ENCODE measurements at places on chromosomes 12 and 14.
A peak's percentile ranks its signal among the peaks of the same experiment; 100 is the strongest.

GRCh38 chr14:95069018-95069417 lies 88.3 kb downstream of the DICER1 start:
- no peak for DNase-seq

DNA sequence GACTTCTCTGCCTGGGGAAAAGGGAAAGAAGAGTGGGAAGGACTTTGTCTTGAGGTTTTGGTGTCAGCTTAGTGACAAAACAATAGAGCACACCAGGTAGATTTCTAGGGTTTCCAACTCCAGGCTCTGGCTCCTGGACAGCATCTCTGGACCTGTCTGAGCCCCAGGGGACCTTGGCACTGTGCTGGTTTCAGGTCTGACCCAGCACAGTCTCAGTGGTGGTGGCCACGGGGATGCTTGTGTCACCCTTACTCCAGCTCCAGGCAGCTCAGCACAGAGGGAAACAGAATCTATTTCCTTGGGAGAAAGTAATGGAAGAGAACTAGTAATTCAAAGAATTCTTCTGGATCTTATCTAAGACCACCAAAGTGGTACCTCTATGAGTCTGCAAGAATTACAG lies 11.1 kb upstream of the CKAP4 start:
- no peak for DNase-seq

DNA sequence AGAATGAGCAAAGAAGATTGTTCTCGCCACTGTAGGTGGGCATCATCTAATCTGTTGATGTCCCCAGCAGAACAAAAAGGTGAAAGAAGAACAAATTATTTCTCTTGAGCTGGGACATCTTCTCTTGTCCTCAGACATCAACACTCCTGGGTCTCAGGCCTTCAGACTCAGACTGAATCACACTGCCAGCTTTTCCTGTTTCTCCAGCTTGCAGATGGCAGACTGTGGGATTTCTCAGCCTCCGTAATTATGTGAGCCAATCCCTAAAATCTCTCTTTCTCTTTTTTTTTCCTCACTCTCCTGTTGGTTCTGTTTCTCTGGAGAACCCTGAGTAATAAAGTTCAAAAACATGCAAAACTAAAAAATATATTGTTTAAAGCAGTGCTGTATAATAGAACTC lies 3.7 kb upstream of the TMPRSS12 start:
- DNase-seq = no peak

- DNase-seq = no peak
Observed at GRCh38 chr12:70290116-70290515, 46.9 kb downstream of the CNOT2 start.

DNA sequence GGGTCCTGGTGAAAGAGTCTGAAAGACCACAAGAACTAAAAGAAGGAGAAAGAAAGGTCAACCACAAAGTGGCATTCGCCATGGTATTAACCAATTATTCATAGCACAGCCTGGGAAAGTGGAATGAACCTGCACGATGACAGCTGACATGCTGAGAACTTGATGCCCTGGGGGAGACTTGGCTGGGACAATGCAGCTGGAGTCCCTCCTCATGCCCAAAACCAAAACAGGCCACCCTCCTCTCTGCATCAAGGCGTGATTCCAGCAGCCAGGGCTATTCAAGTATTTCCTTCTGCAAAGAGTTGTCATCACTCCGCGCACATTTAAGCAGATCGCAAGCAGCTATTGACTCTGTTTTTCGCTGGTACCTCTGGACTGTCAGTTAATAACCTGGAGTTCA lies 167.1 kb upstream of the NOS1 start:
- no peak for DNase-seq

- no peak for DNase-seq
Observed at GRCh38 chr12:132259872-132260695, 69.3 kb downstream of the GALNT9 start.

DNA sequence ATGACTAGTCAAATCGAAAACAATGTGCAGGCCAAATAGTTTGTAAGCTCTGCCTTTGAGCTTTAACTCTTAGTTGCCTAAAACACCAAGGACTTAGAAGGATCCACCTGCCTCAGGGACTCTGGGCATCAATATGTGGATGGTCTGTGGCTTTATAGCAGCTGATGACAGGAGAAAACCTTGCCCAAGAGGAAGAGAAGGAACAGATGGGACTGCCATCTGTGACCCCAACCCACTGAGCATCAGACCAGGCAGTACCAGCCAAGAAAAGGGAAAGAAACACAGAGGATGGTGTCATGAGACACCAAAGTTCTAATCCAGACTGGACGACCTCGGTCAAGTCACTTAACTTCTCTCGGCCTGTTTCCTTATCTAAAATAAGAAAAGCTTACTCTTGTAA lies 12.7 kb downstream of the TGFB3 start:
- no peak for DNase-seq

DNA sequence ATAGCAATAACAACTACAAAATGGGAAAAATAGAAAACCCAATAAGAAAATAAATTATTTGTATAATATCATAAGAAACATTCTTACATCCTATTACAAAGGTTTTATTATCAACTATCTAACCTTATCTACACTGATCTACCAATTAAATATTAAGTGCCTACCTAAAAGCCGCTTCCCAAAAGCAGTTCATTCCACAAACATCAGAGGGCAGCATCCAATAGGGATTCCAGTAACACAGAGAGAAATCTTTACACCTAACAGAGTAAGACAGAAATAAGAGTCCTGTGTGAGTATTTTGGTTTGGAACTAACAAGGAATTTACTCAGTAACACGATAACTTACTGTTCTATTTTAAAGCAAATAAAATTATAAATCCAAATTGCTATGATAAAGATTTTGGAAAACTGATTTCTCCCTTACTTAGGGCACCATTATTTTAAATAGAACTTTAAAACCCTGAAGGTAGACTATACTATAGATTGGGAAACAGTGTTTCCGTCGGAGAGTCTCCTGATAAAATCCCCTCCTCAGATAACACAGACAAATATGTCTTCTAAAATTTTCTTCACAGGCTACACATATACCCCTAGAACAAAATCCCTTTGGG lies 15.0 kb downstream of the GXYLT1 start:
- DNase-seq = no peak

GRCh38 chr12:115897729-115898128 lies 379.8 kb downstream of the MED13L start:
- no peak for DNase-seq

- DNase-seq = no peak
Observed at GRCh38 chr12:8050600-8051250, 15.4 kb downstream of the C3AR1 start.

DNA sequence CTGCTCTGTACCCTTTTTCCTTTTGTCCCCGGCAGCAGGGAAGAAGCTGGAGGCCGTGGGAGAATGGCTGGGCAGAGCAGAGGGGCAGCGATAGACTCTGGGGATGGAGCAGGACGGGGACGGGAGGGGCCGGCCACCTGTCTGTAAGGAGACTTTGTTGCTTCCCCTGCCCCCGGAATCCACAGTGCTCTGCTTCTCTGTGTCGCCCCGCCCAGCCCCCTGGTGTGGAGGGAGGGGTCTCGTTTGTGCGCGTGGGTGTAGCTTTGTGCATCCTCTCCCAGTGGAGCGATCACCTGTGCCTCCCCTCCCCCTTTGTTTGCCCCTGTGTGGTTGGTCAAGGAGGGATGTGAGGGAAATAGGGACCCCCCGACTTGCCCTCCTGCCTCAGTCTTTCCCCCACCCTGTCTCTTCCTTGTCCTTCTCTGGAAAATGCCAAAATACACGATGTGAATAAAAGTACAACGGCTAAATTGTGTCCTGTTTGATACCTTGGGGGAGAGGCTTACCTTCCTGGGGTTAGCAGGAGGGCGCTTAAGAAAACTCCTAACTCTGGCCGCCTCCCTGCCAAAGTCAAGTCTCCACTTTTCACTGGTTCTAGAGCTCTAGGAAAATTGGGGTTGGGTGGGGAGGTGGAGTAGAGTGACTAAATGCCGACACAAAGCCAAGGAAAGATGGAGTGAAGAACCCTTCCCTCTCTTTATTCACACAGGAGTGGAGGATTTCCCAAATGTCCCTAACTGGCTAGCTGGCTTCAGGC lies 990 bp upstream of the TPI1 start:
- no peak for DNase-seq

DNA sequence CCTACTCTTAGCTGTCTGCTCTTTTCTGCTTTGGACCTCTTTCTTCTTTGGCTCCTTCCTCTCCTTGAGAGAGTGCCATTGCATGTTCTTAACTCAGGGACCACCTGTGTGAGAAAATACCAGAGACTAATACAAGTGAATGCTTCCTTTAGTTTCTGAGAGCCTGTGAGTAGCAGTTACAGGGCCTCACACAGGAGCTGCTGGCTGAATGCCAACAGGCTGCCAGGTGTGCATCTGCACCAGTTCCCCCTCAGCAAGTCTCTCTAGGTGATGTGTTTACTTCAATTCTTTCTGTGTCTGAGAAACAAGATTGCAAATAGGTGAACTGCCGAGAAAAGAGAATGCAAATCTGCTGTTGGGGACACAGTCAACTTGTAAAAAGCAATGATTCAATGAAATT lies 108.2 kb downstream of the STXBP6 start:
- DNase-seq = no peak

DNA sequence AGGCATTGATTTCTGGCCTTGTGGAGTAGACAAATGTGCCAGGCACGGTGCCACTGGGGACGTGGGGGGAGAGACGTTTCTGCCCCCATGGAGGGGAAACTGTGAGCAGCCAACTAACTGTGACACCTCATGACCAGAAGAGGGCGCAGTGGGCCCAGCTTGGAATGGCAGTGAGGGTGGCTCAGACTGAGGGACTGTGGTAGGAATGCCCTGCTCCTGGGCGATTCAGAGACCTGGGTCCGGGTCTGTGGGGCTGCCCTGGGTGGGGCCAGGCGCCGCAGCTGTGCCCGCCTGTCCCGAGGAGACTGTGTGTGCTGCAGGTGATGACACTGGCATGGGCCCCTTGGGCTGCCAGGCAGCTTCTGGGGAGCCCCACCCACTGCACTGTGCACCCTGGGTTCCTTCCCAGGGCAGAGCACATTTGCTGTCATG lies 60.6 kb downstream of the SLC25A47 start:
- DNase-seq = peak; percentile 34

GRCh38 chr12:5840944-5841343 lies 104.1 kb downstream of the ANO2 start:
- no peak for DNase-seq

- no peak for DNase-seq
Observed at GRCh38 chr14:92964124-92965109, 41.5 kb downstream of the CHGA start.

- no peak for DNase-seq
Observed at GRCh38 chr14:44791730-44792129, 170.0 kb downstream of the KLHL28 start.

DNA sequence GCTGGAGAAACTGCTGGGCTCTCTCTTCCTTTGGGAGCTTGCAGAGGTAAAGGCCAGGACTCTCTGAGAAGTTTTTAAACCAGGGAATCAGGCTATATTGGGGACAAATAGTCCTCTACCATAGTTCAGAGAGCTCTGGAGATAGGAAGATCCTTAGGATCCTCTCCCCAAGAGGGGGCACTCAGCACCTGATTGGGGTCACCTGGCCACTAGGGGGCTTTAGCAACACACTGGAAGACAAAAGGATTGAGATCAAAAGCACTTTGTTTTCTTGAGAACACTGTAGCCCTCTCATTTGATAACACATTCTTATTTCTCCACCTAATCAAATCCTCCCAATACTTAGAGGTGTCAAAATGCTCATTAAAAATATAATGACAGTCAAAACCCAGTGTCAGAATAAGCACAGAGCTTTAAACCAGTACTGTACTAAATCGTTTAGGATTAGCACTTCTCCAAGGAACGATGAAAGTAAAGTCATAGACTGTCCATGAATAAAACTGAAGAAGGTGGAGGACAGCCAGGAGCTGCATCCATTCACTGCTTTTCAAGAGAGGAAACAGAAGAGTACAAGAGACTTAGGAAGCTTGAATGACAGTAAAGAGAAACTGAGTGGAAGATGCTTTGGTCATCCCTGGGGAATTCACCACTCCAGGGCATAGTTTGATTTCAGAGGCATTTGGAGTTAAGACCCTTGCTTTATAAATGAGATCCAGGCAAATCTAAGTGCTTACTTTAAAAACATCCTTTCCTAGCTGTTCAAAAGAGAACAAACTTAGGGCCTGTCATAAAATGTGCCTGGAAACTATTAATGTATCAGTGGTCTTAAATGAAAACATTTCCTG lies 26.5 kb downstream of the BMP4 start:
- no peak for DNase-seq

- no peak for DNase-seq
Observed at GRCh38 chr12:69066492-69067373, 133.8 kb upstream of the CPM start.

DNA sequence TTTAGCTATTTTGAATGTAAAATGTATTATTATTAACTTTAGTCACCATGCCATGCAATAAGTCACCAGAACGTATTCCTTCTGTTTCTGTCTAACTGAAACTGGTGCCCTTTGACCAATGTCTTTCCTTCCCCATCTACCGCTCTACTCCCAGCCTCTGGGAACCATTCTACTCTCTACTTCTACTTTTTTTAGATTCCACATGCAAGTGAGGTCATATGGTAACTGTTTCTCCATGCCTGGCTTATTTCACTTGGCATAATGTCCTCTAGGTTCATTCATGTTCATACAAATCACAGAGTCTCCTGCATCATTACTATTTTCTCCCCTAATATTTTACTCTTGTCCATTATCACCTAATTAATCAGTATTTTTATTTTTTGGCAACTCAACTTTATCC lies 160.1 kb downstream of the TMX1 start:
- no peak for DNase-seq

GRCh38 chr14:37091651-37092050 lies 80.8 kb downstream of the SLC25A21 start:
- DNase-seq = no peak

DNA sequence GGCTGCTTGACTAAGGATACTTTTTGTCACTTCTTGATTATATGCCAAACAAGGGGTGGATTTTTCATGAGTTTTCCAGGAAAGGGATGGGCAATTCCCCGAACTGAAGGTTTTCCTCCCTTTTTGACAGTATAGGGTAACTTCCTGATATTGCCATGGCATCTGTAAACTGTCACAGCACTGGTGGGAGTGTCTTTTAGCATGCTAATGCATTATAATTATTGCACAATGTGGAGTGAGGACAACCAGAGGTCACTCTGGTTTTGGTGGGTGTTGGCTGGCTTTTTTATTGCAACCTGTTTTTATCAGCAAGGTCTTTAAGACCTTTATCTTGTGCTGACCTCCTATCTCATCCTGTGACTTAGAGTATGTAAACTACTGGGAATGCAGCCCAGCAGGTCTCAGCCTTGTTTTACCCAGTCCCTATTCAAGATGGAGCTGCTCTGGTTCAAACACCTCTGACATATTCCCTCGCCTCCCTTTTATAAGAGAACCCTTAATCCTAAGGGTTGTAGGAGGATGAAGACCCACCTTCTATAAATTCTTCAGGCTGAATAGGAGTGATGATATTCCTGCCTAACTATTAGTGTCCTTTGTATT lies 471.2 kb downstream of the ATP23 start:
- DNase-seq = no peak

- no peak for DNase-seq
Observed at GRCh38 chr14:95895720-95896119, 19.1 kb downstream of the TUNAR start.

DNA sequence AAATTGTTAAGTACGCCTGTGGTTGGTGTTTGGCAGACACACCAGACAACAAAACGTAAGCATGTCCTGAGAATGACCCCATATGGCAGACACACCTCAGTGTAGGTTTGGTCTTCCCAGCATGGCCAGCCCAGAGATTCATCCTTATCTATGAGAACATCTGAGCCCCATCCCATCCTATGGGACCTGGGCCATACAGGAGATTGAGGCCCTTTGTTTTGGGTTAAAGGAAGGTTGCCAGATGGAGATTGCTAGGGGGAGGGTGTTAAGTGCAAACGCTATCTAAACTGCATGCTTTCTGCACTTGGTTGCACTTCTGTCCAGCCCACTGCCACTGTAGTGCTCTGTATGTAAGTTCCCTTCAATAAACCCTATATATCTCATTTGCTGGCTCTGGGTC lies 4.1 kb upstream of the PCNX4 start:
- no peak for DNase-seq
